ENCODE measurements at places on chromosomes 12 and 14.
A peak's percentile ranks its signal among the peaks of the same experiment; 100 is the strongest.

DNA sequence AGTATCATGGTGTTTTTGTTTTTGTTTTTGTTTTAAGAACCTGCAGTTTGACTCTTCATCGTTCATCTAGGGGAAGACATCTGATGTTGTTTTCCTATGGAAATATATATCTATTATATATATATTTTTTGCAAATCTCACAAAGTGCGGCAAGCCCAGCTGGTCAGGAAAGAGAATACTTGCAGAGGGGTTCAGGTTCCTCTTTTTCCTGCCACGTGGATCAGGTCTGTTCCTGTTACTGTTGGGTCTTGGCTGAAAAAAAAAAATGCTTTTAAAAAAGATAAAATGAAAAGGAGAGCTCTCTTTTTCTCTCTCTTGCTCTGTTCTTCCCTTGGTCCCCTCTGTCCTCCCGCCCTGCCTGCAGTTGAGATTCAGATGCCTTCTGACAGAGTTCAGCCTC lies 179.4 kb upstream of the BCL2L14 start:
- no peak for DNase-seq

DNA sequence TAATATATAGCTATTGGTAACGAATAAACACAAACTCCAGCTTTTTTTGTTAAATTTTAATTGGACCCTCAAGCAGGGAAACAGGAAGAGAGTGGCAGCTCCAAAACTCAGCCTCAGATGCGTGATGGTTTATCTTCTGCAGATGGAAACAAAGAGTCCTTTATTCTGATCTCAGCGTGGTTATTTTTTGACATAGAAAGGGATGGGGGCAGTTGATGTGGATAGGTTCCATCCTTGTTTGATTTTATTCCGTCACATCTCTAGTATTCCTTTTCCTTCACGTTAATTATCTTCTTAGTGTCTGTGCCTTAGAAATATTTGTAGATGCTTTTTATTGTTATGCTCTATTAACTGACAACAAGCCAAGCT lies 447.6 kb upstream of the SEL1L start:
- no peak for DNase-seq

DNA sequence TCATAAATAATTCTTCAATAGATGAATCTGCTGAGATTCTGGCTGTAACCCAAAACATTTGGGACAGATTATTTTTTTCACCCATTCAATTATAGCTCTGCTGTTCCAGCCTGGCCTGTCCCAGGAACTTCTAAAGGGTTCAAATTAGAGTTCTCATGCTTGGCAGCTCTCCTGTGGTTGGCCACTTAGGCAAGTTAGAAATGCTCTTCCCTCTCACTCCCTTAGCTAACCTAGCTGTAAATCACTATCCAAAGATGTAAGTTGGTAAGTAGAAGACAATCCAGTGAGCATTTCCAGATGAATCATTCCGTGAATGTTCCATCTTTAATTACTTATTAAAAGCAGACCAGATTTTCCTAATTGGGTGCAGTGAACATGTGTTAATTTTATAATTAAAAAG lies 760.4 kb upstream of the TBX3 start:
- no peak for DNase-seq

GRCh38 chr12:52759695-52760094 lies 17.4 kb downstream of the KRT76 start:
- no peak for DNase-seq

GRCh38 chr12:96392397-96392796 lies 7.8 kb downstream of the CDK17 start:
- DNase-seq, result no peak

DNA sequence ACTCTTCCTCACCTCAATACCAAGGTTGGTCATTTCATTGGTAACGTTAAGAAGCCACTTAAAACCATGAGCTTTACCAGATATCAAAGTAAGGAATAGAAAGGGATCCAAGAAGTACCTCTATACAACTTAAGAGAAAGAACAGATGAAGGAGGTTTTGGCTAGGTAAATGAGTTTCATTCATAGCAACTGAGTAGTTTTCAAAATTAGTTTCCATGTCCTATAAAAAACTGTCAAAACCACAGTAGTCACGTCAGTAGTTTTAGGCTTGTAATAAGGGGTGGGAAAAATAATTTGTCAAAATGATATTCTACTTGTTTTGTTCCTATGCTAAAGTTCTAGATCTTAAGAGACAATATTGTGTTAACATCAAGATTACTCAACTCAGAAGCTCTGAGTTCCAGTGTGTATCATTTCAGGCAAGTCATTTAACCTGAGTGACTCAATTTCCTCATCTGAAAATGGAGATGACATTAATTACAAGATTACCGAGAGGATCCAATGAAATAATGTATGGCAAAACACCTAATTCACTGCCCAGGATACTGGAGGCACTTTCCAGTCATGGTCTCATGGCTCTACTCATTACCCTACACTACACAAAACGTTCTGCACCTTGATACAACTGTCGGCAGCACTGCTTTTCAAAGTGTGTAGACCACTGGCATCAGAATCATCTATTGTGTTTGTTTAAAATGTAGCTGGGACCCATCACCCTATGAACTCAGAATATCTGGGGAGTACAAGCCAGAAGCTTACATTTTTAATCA lies 24.1 kb upstream of the SLC6A13 start:
- DNase-seq, result no peak

- DNase-seq, result no peak
These were observed 40.0 kb downstream of the FBRSL1 start for GRCh38 chr12:132529906-132530305.

DNA sequence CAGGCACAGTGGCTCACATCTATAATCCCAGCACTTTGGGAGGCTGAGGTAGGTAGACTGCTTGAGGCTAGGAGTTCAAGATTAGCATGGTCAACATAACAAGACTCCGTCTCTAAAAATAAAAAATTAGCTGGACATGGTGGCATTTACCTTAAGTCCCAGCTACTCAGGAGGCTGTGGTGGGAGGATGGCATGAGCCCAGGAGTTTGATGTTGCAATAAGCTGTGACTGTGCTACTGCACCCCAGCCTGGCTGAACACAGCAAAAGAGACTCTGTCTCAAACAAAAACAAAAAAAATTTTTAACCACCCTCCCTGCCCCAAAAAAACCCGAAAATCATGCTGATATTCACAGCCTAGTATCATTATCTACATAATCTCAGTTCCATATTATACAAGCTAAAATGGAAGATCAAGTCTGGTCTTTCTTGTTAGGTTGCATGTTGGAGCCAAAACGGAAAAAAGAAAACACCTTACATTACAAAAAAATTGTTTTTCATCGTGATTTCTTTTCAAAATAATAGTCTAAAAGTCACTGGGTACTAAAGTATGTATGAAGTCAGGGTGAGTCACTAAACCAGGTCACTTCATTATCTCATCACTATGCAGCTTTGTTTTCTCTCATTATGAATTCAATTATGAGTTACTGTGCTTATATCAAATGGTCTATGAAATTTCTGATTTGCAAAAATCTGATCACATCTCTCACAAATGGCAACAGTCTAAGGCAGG lies 13.8 kb downstream of the GXYLT1 start:
- DNase-seq, result no peak

GRCh38 chr14:75711105-75711795 lies 50.2 kb downstream of the TTLL5 start:
- peak; percentile 42 for DNase-seq

DNA sequence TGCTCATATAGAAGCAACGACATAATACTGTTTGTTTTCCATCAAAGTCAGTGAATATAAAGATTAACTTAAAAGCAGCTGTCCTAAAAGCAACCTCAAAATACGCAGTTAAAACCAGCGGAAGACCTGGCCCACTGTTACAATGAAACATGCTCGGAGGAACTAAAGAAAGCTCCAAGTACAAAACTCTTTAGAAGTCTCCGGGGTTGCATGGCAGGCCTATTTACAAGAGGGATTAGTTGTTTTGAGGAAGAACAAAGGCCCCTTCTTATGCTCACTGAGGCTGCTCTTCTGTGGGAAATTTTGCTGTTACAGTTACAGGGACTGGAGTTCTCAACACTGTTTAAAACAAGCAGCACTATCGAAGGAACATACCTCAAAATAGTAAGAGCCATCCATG lies 75.9 kb upstream of the C12orf71 start:
- no peak for DNase-seq

GRCh38 chr12:77060136-77060882 lies 5.1 kb downstream of the E2F7 start:
- no peak for DNase-seq

DNA sequence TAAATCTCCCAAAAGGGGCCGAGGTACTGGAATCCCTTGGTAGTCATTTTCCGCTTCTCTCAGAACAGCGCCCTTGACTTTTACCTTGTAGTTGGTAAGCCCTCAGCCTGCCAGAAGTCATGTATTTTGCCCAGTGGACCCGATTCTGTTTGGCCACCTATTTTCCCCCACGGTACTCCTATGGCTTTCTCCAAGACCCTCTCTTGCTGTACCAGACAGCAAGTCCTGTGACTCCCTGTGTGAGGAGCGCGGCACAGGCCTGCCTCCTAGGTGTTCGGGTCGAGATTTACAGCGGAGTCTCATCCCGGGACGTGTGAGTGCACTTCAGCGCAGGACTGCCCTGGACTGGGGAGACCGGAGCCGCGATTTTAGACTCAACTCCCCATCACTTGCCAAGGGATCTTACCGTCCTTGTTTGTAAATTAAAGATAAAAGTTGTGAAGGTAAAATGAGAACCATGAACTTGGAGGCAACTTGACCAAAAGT lies 1.1 kb upstream of the MBD6 start:
- DNase-seq, result peak; percentile 88

GRCh38 chr14:105253329-105253682 lies 5.0 kb downstream of the BTBD6 start:
- DNase-seq, result no peak

- DNase-seq, result no peak
These were observed 170.7 kb upstream of the CDKN3 start for GRCh38 chr14:54226103-54226502.

DNA sequence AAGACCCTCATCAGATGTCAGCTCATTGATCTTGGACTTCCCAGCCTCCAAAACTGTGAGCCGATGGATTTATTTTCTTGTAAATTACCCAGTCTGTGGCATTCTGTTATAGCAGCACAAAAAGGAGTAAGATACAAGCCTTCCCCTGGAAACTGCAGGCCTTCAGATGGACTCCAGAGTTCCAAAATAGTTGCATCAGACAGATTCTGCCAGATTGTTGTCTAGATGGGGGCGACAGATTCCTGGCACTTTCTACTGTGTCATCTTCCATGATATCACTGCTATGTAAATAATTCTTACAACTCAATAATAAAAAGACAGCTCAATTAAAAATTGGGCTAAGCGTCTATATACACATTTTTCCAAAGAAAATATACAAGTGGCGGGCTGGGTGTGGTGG lies 17.2 kb upstream of the MARK3 start:
- no peak for DNase-seq

- DNase-seq, result no peak
These were observed 83.5 kb downstream of the RIMBP2 start for GRCh38 chr12:130632642-130633041.

GRCh38 chr12:93896427-93896826 lies 219.3 kb downstream of the CRADD start:
- no peak for DNase-seq

- DNase-seq, result no peak
These were observed 15.8 kb downstream of the PEBP1 start for GRCh38 chr12:118151755-118152154.

- no peak for DNase-seq
These were observed 200.9 kb downstream of the TMEM132C start for GRCh38 chr12:128467882-128468281.

DNA sequence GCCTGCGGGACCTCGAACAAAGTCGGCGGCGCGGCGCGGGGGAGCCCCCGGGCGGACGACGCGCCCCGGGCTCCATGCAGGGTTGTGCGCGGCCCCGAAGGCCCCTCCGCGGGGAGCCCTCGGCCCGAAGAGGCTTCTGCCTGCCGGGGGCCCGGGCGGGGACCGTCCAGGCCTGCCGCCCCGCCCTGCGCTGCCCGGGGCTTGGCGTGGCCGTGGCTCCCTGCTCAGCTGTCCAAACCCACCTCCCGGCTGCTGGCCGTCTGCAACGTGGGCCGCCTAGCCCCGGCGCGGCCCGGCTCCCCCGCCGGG lies 670 bp downstream of the DYRK2 start:
- DNase-seq, result peak; percentile 15

DNA sequence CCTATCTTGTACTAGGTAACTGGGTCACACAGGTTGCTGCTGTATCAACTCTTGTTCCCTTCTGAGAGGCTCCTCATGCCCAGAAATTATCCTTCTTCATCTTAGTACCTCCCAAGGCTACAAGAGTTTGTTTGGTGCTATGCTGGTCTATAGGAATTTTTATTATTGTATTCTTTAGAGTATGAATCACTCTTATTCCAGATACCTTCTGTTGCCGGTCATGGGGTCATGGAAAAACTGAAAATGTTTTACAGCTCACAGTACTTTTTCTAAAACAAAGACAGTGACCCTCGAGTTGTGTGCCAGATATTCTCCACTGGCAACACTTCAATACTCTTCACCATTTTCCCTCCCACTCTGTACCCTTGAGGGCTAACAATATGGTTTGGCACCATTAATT lies 1598.0 kb upstream of the TMEM132C start:
- DNase-seq, result no peak

- no peak for DNase-seq
These were observed 4.0 kb downstream of the ATG101 start for GRCh38 chr12:52073531-52074381.

DNA sequence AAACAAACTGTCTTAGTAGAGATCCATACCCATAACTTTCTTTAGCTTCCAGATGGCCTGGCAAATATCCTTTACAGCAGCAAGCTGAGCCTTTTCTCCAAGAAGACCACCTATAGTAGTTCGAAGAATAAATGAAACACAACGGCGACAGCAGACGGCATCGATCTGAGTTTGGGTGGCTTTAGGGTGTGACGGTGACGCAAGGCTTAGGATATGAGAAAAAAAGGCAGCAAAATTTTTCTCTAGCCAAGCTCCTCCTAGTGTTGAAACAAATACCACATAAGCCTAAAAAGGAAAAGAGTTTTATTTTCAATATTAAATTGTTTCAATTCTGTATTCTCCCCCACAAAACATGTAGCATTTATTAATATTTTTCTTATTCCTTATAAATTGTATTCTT lies 33.3 kb downstream of the HEATR5A start:
- DNase-seq, result no peak

- DNase-seq, result no peak
These were observed 23.6 kb downstream of the PLEKHH1 start for GRCh38 chr14:67556671-67557070.

DNA sequence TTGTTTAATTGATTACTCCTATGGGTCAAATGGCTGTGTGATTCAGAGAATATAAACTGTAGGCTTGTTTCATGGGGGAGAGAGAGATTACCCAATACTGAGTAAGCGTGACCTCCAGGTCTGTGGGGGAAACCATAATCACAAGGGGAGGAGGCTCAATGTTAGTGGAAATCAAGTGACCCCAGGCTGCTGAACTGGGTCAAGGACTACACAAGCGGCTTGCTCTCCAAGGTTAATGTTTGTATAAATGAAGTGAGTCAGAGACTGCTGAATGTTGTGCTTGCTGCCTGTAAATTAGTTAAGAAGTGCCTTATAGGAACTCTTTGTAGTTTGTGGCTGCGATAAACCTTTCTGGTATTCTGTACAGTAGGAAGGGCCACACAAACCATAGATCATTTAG lies 479.7 kb downstream of the AACS start:
- no peak for DNase-seq

GRCh38 chr12:56129206-56129941 lies 1.3 kb downstream of the ESYT1 start:
- no peak for DNase-seq

Measured in T47D (cell line).